ENCODE measurements at places on chromosomes 6 and 20.

GRCh38 chr6:92748131-92748530, 671.2 kb downstream of the EPHA7 start:
- no peak for DNase-seq

DNA sequence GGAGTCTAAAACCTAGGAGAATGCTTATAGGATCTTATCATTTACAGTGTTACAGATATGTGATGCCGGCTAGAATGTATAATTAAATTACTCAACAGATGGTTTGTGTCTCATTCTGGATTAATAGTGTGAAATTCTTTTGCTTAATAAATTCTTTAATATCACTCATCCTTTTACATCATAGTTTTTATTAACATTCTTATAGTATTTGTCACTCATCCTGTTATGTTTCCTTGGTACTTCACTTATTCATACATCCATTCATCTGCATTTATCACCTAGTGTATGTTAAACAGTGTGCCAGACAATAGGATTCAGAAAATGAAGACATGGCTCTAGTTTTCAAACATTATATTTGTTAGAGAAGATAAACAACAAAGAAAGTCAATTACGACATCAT, 468.7 kb downstream of the FRK start:
- DNase-seq: no peak

GRCh38 chr20:44738813-44739477, 6.7 kb upstream of the KCNK15 start:
- DNase-seq: peak; percentile 69

- DNase-seq: no peak
These were observed 3.8 kb downstream of the IGF2R start for GRCh38 chr6:159972506-159973268.

DNA sequence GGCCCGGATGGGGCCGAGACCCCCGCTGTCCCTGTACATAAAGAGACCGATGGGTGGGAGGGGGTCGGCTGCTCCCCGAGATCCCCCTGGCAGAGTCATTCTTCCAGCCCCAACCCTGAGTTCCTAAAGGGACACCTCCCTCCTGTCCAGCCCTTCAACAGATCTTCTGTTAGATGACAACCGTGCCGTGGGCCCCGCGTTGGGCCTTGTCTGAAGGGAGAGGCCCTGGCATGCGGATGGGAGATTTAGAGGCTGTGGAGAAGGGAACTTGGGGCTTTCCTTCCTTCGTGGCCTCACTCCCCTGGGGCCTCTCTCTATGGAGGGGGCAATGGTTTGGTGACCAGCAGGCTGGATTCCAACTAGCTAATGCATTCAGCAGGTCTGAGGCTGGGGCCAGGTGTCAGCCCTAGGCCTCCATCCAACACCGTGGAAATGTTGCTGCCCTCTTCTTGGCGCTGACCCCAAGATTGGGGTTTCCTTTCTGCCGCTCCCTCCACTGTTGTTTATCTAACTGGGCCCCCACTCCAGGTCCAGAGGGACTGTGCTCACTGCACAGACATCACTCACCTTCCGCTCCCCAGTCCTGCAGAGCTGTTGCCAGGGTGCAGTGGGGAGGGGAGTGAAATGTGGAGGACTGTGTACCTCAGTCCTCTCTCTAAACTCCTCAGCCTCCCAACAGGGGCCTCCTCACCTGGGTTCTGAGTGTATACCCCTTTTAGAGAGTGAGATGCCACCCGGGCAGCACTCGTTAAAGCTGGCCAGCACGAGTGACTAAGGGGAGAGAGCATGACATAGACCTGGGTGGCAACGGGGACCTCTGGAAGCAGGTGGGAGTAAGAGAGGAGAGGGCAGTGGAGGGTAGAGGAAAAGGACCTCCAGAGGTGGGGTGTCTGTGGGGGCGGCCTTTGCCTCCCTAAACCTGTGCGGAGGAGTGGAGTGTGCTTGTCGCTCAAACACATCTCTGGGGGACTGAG, 6.7 kb downstream of the TMEM151B start:
- DNase-seq: no peak

DNA sequence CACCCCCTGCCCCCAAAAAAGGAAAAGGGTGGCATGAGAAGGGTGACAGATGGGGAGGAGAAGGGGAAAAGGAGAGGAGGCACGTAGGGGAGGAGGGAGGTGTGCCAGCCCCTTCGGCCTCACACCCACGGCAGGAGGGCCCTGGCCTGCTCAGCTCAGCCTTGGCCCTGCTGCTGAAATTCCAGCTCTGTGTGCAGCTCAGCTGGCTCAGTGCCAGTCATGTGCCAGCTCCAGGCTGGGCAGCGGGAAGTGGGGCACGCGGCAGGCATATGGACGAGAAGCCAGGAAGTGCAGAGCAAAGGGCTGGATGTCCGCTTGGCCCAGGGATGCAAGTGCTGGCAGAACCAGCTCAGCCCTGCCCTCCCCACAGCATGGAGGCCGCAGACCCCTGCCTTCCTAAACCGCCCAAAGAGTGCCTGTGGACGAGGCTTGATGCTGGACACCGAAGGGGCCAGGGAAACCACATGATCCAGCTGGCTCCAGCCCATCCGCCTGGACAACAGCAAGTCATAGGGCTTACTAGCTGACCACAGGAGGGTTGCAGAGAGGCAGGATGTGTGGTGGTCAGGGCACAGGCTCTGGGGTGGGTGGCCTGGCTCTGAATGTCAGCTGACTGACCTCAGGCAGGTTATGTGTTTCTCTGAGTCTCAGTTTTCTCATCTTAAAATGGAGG, 60.2 kb downstream of the NOL4L start:
- peak; percentile 61 for DNase-seq

DNA sequence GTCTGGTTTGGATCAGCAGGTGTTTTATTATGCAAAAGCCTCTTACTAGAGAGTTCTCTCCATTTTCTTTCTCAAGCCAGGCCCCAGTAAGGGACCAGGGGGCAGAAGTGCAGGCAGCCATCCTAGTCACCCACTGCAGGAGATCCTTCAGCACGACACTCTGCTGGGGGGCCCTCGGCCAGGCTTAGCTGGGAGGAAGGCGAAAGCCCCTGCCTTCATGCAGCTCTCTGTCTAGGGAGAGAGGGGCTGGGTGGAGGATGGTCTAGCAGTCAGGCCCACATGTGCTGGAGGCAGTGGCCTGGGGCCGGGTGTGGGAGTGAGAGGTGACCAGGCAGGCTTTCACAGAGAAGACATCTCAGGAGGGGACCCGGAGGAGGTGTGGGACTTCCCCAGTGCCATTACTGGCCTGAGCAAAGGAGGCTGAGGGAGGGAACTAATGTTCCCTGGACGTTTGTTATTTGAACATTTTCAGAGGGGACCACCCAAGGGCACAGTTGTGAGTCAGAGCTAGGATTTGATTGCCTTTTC, 33.5 kb upstream of the VSTM2L start:
- no peak for DNase-seq

- peak; percentile 89 for DNase-seq
These were observed 124.7 kb upstream of the MARCKS start for GRCh38 chr6:113732384-113732966.

DNA sequence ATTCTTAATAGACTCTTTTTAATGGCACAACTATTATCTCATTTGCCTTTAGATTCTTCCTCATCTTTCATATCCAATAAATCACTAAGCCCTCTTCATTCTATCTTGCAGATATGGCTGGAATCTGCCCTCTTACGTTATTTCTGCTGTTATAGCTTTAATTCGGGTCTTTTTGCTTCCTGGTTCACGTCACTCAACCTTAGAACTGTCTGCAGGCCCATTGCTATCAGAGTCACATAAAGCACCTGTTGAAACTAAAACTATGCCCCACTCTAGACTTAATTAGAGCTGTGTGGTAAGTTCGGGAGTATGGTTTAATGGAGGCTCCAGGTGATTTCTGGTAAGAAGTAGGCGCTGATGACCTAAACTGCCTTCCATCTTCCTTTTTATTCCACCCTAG, 988 bp downstream of the QRSL1 start:
- no peak for DNase-seq

GRCh38 chr6:128663238-128663637, 142.8 kb upstream of the PTPRK start:
- no peak for DNase-seq
